ENCODE measurements at places on chromosomes 3 and 15.

GRCh38 chr3:133934073-133934970, 38.6 kb upstream of the RAB6B start:
- no peak for DNase-seq

- peak; percentile 36 for DNase-seq
These were observed 38.8 kb upstream of the MLF1 start for GRCh38 chr3:158532099-158532734.

DNA sequence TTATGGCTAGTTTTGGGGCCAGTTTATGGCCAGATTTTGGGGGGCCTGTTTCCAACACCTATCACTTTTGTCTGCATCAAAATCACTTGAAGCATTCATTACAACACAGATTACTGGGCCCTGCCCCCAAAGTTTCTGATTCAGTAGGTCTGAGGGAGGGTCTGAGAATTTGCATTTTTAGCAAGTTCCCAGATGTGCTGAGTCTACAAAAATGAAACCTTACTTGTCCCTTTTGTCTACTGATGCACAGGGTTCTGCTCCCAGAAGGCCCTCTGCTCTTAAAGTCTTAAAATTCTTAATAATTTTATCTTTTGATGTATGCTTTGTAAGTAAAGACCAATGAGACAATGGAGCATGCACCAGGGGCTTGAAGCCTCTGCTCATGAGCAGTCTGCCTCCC, 146.0 kb downstream of the POLQ start:
- DNase-seq, result no peak

DNA sequence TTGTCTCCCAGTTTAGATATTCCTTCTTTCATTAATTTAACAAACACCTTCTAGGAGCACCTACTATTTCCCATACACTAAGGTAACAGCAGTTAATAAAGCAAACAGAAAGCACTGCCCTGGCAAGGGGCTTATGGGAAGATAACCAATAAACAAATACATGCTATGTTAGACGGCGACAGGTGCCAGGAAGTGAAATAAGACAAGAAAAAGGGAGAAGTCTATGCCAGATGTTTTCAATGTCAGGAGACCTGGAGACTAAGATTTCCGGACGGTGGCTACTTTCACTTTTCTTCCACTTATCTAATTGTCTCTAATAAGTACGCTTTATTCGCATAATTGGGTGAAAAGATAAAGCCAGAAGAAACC, 32.5 kb upstream of the ZNF445 start:
- DNase-seq, result no peak

- peak; percentile 11 for DNase-seq
These were observed 66.6 kb downstream of the USF3 start for GRCh38 chr3:113629584-113630421.

GRCh38 chr3:39671116-39671515, 138.3 kb upstream of the MYRIP start:
- no peak for DNase-seq

DNA sequence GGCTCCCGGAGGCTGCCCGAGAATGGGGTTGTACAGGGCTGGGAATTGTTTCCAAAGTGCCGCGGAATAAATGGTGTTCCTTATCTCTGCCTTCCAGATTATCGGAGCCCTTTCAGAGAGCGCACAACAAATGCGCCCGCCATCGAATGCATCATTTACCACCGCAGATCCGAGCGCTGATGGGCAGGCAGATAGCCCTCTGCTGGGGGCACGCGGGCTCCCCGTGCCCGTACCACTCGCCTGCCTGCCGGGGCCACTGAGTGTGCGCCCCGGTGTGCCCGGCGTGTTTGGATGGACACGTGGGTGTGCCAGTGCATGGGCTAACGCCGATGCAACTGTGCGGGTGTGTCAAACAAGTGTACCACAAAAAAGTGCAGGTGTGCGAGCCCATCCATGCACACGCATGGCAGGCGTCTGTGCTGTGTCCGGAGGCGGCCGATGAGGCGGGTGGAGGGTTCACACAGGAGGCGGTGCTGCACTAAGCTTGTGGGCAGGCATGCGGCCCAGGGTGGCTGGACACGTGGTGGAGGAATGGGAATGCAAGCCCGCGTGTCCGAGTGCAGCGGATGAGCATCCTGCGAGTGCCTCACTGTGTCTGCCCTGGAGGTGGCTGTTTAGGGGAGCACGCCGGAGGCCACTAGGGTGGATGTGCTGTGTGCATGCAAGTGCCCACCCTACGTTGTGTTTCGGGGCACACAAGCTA, 3.8 kb upstream of the GATA2 start:
- DNase-seq, result peak; percentile 58

GRCh38 chr3:58471025-58471887, 20.6 kb upstream of the KCTD6 start:
- peak; percentile 31 for DNase-seq

GRCh38 chr3:8020047-8020841, 481.4 kb upstream of the LMCD1 start:
- no peak for DNase-seq

- DNase-seq, result no peak
These were observed 754.1 kb downstream of the GRM7 start for GRCh38 chr3:7615043-7615442.

GRCh38 chr3:138449490-138449889, 15.1 kb downstream of the ESYT3 start:
- DNase-seq, result no peak

GRCh38 chr15:70169147-70169546, 71.4 kb upstream of the TLE3 start:
- no peak for DNase-seq

- DNase-seq, result peak; percentile 25
These were observed 510.1 kb upstream of the CFAP20DC start for GRCh38 chr3:59559721-59560435.

Measured in neural progenitor cell (in vitro differentiated cells).